ENCODE measurements at places on chromosomes 7 and 10.

DNA sequence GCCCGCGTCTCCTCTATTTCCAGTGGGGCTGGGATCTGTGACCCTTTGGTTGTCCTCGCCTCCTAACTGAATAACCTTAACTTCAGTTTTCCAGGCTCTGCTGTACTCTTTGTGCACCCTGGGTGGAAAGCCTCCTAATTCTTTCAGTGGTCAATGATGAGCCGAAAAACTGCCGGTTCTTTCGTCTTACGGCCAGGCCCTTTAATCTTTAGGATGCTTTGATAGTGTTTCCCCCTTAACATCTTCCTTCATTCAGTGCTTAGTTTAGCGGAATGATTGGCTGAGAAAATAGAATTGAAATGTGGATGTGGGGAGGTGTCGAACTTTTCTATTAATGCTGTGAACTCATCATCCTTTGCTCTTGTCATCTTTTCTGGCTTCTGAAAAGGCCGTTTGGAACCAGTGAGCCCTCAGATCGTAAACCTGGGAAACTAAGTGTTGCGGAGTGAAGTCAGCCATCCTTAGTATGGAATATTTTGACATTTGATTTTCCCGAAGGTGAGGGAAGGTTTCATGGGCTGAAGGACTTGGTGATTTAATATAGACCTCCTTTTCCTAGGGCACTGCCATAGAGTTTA is 847 bp downstream of the GARS1 start:
- no peak for DNase-seq

DNA sequence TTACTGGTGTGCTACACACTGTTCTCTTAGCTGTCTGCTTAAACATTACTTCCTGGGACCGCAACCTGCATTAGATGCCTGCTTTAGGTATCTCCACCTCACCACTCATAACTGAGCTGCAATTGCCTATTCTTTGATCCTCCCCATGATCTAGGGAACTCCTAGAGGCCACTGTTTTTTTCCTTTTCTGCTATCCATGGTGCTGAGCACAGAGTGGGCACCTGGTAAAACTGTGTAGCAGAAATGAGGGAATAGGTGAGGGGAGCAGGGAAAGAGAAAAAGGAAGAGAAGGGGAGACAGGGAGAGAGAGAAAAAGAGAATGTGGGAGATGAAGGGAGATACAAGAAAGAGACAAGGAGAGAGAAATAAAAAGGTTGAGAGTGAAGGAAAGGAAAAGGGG is 434.9 kb downstream of the ADRA2A start:
- no peak for DNase-seq

- no peak for DNase-seq
These were observed 1158.5 kb upstream of the C7orf33 start for GRCh38 chr7:147432079-147432478.

DNA sequence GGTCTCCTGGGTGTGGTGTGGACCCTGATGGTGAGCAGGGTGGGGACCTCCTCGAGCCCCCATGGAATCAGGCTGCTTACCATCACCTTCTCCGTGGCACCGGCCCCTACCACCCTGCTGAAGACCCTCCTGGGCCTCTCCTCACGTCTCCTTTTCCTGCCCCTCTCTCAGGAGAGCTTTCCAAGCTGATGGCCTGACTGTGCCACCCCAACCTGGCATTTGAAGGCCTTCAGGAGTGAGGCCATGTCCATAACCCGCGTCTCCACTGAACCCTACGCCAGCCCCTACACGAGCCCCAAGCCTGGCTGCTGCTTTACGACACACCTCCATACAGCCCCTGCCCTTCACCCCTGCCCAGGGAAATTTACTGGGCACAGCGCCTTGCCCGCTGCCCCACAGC is 55.4 kb downstream of the ZRANB1 start:
- DNase-seq: no peak

DNA sequence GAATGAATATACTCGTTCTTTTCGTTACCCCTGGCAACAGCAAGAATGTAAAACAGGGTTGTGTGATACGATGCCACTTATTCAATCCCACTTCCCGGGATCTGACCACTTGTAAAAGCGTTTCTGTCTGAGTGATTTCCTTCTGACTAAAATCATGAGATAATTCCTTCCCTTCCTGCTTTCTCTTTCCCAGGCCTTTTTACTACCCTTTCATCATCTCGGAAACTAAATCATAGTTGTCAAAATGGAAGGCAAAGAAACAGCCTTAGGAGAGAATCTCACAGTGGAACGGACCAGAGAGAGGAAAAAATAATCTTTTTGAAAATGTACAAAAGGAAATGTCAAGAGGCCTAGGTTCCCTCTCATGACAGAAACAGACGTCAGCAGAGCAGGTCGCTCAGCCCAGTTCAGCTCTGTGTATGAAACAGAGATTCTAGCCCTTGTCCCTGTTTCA is 29.8 kb downstream of the DIP2C start:
- DNase-seq: no peak

DNA sequence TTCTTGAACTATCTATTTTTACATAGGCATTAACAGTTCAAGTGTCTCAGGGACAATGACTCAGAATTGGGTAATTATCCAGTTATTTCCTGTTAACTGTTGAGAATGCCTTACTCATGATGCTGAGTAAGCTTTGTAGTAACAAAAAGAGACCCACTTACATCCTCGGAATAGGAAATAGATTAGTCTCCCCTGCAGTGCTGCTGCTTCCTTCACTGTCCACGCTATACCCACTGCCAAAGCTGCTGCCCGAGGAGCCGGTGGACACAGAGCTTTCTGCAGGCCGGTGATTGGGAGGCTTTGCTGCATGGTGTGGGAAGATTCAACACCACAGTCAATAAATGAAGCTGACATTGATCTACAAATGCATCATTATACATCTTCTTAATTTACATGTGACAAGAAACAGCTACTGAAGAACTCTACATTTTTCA is 357.1 kb downstream of the PCLO start:
- no peak for DNase-seq

DNA sequence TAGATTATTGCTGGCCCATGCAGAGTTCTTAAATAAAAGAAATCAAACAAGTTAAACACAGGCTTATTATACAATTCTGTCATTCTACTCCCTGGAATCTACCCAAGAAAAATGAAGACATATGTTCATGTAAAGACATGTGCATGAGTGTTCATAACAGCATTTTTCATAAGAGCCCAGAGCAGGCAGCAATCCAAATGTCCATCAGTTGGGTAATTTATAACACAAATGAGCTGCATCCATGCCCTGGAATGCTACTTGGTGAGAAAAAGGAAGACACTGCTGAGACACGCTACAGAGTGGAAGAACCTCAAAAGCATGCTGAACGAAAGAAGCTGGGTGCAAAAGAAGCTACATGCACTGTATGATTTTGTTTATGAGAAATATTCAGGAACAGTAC is 342.6 kb downstream of the TCERG1L start:
- no peak for DNase-seq

- DNase-seq: no peak
These were observed 260.1 kb upstream of the AUTS2 start for GRCh38 chr7:69338144-69338543.

DNA sequence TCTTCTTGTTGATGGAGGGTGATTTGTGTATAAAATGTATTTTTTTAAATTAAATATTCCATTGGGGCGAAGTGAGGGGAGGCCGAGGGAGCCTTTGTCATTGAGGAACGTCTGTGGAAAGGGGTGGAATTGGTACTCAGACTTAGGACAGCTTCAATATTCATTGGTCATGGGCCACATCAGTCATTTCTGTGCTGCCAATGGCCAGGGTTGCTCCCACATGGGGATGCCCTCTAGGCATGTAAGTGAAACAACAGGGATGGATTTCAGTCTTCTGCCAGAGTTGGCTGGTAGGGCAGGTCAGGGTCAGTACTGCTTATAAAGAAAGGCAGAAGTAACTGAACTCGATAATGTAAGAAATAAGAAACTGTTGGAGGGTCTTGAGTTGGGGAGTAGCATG is 47.2 kb downstream of the NEURL1 start:
- DNase-seq: no peak

DNA sequence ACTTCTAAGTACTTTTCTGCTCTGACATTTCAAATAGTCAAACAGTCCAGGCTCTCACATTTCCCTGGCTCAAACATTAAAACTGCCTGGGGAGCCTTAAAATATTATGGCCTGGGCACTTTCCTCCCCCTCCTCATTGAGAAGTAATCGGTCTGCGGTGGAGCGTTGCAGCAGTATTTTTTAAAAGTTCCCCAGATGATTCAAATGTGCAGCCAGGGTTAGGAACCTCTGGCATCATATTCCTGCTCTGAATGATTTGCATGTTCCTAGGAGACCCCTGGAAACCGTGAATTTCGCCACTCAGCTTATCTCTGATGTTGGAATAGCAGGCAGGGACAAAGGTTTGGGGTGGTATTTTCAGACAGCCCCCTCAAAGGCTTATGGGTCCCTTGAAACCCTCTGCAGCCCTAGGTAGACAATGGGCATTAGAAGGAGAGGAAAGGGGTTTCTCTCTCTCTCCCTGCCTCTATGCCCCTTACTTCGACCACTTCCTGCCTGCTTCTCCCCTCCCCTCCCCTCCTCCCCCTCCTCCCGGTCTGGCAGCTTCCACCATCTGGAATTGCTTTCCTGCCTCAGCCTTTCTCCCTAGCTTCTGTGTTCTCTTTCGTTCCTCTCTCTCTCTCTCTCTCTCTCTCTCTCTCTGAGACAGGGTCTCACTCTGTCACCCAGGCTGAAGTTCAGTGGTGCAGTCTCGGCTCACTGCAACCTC is 622.2 kb downstream of the GALNT17 start:
- no peak for DNase-seq

- DNase-seq: no peak
These were observed 918 bp downstream of the NET1 start for GRCh38 chr10:5413012-5413938.

GRCh38 chr10:91800756-91801155 is 2.5 kb downstream of the TNKS2 start:
- DNase-seq: no peak

DNA sequence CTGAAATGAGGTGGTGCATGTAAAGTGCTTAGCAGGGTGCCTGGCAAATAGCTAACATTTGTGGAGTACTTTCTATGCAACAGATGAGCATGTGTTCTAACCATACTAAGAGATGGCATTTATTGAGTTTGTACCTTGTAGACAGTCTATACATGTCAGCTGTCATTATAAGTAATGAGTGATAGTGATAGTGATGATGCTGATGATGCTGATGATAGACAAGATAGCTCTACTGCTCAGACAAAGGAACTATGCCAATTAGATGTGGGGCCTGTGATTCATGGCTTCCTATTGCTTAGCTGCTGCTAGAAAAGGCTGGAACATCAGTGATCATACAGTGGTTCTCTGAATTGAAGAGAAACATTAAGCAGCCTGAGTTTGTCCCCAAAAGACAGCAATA is 585.8 kb downstream of the KCNMA1 start:
- DNase-seq: no peak

DNA sequence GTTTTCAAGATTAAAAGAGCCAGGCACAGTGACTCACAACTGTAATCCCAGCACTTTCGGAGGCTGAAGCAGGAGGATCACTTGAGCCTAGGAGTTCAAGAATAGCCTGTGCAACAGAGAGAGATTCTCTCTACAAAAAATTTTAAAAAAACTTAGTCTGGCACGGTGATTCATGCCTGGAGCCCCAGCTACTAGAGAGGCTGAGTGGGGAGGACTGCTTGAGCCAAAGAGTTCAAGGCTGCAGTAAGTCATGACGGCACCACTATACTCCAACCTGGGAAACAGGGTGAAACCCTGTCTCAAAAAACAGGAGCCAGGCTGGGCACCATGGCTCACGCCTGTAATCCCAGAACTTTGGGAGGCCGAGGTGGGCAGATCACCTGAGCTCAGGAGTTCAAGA is 86.6 kb upstream of the KCTD7 start:
- DNase-seq: no peak

GRCh38 chr7:151940048-151940811 is 16.0 kb upstream of the GALNTL5 start:
- no peak for DNase-seq

DNA sequence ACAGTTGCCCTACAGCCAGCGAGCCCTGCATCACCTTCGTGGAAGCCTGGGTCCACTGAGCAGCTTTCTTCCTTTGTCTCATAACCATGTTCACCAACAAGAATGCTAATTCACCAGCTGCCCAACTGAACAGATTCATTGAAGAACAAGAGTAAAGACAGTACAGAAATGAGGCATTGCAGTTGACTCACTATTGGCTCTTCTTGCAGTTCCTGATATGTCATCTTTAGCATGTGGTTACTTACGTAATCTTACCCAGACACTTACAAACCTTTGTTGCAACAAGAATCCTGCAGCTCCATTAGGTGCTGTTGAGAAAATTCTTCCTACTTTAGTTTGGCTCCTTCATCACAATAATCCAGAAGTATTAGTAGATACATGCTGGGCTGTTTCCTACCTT is 174.0 kb upstream of the TPK1 start:
- DNase-seq: no peak

- DNase-seq: no peak
These were observed 155.4 kb downstream of the SEC23IP start for GRCh38 chr10:120047926-120048325.

DNA sequence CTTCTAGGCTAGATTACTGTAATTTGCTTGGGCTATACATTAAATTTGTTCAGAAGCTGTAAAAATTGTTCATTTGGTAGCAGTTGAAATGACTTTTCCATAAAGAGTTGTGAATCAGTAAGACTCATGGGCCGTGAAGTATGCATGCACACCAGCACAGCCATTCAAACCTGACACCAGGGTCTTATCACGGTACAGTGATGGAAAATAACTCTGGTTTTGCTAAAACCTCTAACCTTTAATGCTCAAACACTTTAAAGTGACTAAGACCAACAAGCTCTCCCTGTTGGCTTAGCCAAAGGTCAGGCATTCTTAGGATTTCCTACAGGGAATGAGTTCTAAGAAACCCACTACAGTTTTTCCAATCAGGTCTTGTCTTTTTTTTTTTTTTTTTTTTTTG is 11.5 kb downstream of the ARL3 start:
- no peak for DNase-seq

GRCh38 chr7:158789842-158790241 is 39.5 kb downstream of the ESYT2 start:
- DNase-seq: no peak

DNA sequence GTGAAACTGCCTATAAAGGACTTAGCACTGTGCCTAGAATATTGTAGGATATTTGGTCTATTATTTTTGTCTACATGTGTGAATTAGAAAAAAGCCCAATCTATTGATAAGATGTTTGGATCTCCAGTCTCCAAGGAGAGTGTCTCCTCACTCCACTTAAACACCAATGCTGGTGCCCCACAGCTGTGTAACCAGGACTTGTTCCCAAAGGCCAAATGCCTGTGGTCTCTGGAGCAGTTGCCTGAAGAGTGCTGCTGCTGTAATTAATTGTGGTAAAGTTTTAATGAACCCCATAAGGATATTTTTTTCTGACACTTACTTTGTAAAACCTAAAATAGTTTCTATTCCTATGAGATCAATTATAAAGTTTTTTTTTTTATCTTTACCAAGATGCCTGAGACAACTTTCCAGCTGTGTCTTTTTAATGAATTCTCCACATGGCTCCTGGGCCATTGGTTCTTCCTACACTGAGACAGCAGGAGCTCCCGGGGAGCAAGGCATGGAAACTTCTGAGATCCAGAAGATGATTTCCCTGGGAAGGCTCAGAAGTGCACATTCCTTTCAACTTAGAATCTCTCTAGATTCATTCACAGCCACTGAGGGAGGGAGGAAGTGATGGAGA is 11.2 kb upstream of the OR2A5 start:
- no peak for DNase-seq

- no peak for DNase-seq
These were observed 101.3 kb downstream of the COL13A1 start for GRCh38 chr10:69902835-69903535.

GRCh38 chr7:101128040-101128834 is 1.3 kb downstream of the SERPINE1 start:
- DNase-seq: no peak
